Renal cortical epithelial cell (primary cell): ENCODE measurements at places on chromosomes 7 and 10. TPM values are rescaled to one million over a fixed set of nuclear protein-coding genes. Genes with fewer than 3 reads are reported as not detected.

DNA sequence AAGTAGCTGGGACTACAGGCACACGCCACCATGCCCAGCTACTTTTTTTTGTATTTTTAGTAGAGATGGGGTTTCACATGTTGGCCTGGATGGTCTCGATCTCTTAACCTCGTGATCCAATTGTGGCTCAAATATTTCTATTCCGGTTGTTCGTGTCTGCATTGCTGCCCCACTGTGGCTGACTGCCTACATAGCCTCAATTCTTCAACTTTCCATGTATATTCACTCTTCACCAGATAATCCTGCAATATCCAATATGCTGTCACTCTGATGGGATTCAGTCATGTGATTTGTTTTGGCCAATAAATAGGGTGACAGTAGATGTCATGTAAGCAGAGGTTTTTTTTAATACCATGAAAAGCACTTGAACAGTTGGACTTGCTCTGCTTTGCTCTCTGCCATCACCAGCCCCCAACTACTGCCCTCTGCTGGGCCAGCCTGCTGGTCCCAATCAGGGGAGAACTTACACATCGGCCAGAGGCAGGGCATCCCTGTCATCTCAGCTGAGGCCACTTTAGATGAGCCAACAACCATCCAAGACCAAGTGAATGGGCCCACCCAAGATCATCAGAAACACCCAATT, 56.7 kb downstream of the NSUN6 start:
- DNase-seq = no peak

- DNase-seq = peak; percentile 81
Observed at GRCh38 chr7:40232242-40232893, 97.6 kb downstream of the SUGCT start.

GRCh38 chr7:27948861-27949260, 208.9 kb downstream of the TAX1BP1 start:
- no peak for DNase-seq

DNA sequence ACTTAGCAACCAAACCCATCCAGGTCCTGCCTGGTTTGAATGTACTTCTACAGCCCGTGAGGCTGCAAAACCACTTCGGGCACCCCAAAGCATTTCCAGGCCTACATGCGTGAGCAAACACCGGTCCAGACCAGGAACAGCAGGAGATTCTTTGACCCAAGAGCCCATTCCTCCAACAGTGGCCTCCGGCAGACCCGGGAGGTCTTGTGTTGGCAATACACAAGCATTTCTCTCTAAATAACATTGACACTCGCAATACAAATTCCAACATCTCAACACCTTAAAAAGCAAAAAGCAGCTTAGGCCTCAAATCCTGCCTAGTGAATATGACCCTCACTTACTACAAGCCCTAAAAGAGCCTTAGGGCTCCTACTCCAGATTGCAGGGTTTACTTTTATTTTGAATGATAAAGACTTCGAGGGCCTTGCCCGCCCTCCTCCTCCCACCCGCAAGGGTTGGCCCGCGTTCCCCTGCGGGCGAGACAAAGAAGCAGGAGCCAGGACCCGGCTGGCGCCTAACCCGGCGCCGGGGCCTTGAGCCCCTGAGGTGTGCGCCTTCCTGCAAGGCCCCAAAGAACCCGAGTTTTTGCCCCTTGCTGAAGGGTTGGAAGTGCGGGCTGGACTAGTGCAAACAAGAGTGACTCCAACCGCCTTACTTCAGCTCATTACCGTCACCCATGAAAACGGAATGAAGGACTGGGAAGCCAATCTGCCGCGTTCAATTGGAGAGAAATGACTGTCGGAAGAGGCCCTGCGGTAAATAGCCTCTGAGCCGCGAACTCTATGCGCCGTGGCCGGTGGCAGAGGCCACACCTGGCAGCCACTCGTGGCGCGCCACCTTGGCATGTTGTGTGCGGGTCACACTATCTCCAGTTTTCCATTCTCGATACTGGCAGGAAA, 3.4 kb upstream of the DLX6 start:
- DNase-seq = no peak

DNA sequence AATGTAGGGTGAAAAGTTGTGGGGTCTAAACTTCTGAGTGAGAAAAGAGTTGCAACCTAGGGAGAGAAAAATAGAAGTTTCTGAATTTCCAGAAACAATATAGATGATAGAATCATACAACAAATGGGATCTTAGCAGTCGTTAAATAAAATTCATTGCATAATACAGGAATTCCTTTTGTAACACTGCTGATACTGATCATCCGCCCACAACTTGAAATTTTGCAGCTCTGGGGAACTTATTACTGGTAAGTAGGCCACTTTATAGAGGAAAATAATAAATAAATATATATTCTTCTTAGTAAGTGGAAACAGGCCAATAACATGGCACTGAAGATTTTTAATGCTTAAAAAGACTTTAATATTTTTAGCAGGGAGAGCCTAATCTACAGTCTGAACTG, 81.9 kb upstream of the SMIM30 start:
- no peak for DNase-seq

- DNase-seq = no peak
Observed at GRCh38 chr7:131665021-131665420, 108.6 kb upstream of the PODXL start.

- DNase-seq = no peak
Observed at GRCh38 chr10:34437906-34438305, 377.2 kb downstream of the PARD3 start.

DNA sequence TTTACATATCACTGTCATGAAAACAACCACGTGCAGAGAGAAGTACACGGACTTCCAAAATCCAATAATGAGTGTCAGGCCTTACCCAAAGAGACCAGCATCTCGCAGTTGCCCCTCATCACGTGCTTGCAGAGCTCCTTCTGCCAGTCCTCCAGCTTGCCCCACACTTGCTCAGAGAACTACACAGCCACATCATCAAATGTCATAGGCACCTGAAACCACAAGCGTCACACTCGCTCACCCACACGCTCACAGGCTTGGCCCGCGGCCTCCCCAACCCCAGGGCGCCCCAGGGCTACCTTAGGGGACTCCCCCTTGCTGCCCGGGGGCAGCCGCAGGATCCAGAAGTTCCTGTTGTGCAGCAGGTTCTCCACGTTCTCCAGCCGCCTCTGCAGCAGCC, 123.4 kb upstream of the ZNF746 start:
- no peak for DNase-seq

Gene SP4
- total RNA-seq = 4.3 and 10.7 TPM in 2 replicates

Gene SLC18A2
- 0.10 and 0.87 TPM in 2 replicates for total RNA-seq

Gene SFTPD
- total RNA-seq = 0.30 TPM in 1 of 2 replicates, not detected in the other

GRCh38 chr10:91567815-91568214, 65.1 kb downstream of the PPP1R3C start:
- DNase-seq = peak; percentile 84

DNA sequence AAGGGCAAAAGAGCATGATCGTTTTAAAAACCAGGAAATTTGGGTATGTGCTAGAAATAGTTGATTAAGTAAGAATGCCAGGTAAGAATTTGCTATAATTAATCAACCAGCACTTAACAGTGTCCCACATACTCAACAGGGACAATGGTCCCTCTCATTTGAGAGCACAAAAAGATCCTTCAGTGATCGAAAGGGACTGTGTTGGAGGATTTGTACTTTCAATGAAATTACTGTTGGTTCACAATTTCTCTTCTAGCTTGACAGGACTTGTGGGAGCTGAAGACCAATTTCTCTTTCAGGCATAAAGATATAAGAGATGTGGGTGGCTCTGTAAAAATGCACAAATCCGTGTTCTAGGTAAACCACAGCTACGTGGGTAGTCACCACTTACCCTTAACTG, 12.5 kb upstream of the PLEKHS1 start:
- no peak for DNase-seq

GRCh38 chr10:117418121-117418520, 42.9 kb upstream of the PDZD8 start:
- DNase-seq = no peak

Gene APBB1IP
- total RNA-seq = 4.2 and 23.8 TPM in 2 replicates

Gene CCNY
- 59.3 and 66.3 TPM in 2 replicates for total RNA-seq

GRCh38 chr10:43938810-43939209, 290.1 kb upstream of the ZNF32 start:
- no peak for DNase-seq

Gene CYP3A4
- total RNA-seq = 0.69 TPM in 1 of 2 replicates, not detected in the other

DNA sequence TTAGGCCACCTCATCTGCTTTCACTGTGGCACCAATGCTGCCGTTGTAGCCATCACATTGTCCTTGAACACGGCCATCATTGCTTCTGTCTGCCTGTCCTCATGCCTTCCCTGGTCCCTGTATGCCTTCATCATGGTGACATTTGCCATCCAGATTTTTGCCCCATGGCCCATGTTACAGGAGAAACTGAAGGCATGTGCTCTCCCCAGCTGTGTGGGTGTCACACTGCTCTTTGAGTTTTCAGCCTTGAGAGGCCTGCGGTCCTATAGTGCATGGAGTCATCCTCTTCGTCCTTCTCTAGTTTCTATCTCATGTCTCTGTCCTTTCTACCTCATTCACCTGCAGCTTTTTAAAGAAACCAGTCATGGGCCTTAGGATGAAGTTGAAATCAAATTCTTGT, 6.2 kb upstream of the SLC26A3 start:
- DNase-seq = no peak

Gene CNTNAP2
- 0.25 and 12.9 TPM in 2 replicates for total RNA-seq

GRCh38 chr10:8444630-8445029, 390.1 kb downstream of the GATA3 start:
- DNase-seq = no peak

DNA sequence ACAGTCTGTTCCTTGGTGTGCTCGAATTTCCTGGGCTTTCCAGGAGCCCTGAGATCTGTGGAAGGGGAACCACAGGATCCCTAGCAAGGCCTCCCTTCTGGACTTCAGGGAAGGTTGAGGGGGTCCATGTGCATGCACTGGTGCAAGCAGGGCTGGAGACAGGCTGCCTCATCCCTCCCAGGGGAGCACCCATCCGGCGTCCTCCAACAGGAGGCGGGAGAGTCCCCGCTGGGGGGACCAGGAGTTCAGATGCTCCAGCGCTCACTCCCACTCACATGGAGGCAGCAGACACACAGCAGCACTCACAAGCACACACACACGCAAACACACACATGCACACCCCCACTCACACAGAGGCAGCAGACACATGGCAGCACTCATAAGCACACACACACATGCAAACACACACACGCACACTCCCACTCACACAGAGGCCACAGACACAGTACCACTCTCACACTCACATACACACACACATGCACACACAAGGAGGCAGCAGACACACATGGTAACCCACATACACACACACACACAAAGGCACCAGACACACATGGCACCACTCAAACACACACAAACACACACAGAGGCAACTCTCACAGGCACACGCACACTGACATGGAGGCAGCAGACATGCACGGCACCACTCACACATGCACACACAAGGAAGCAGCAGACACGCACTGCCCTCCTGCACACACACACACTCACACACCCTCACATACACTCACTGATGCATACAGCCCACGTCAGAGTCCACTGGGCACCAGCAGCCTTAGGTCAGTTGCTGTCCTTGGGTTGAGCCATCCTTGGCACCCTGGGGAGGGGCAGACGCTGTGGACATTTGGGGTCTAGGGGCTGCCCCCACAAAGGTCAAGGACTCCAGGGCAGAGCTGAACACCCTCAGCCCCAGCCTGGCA, 247.0 kb upstream of the PPP2R2D start:
- peak; percentile 2 for DNase-seq

- no peak for DNase-seq
Observed at GRCh38 chr10:70271996-70272924, 11.5 kb downstream of the NPFFR1 start.

DNA sequence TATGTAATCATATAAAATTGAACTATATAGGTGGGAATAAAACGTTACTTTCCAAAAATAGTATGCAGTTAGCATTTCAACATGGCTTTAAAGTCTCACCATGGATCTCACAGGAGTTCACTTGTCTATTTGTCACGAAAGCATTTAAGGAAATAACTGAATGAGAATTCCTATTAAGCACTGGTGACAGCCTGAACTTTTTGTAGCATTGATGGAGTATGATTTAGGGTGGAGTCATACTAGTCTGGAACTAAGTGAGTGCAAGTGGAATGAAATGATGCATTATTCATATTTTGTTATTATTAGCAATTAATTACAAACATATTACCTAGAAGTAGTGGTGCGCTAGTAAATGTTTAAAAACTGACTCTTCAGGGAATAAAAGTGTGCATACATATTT, 26.0 kb upstream of the HIBADH start:
- DNase-seq = no peak

Gene MMD2
- total RNA-seq = not detected in 2 replicates
